Activated naive CD8-positive, alpha-beta T cell treated with anti-CD3 and anti-CD28 coated beads for 36 hours (primary cell): ENCODE measurements at places on chromosomes 3 and 15.

DNA sequence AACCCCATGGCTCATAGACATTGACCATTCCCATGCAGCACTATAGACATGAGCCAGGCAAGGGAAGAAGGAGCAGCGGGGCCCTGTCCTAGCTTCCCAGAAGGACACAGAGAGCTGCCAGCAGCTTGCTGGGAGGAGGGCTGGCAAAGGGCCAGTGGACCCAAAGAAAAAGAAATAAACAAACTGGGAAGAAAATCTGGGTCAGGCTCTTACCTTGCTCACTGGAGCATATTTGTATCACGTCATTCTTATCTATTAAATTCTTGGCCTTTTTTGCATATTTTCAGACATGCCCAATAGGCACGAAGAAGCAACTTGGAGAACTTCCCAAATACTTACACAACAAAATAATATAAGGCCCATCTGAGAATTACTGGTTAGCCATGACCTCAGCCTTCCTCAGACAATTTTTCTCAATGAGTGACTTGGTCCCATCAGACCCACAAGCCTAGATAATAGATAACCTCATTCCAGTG, 28.4 kb downstream of the RASGRP1 start:
- no peak for DNase-seq

GRCh38 chr15:87038404-87038803, 958.7 kb downstream of the AGBL1 start:
- no peak for DNase-seq

- no peak for DNase-seq
Measured at GRCh38 chr15:52790941-52791751, 1.0 kb upstream of the ONECUT1 start.

DNA sequence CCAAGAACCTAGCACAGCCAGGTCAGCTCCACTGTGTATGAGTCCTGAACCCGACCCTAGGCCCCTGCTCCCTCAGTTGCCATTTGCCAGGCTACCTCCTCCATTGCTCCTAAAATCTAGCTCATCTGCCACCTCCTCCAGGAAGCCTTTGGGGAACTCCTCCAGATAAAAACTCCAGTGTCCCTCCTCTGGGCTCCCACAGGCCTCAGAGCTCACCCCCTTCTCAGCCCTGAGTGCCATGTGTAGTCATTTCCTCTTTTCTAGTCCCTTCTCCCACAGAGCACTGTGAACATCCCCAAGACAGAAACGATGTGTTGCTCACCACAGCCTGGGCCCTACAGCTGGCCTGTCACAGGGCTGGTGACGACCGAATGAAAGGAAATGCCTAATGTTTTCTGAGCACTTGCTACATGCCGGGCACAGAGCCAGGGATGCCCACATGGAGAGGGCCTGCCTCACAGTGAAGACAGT, 61.0 kb downstream of the IQSEC1 start:
- DNase-seq, result peak; percentile 67

GRCh38 chr15:91751611-91752010, 101.9 kb upstream of the SLCO3A1 start:
- DNase-seq, result no peak

- no peak for DNase-seq
Measured at GRCh38 chr15:75544359-75544758, 34.8 kb downstream of the PTPN9 start.

DNA sequence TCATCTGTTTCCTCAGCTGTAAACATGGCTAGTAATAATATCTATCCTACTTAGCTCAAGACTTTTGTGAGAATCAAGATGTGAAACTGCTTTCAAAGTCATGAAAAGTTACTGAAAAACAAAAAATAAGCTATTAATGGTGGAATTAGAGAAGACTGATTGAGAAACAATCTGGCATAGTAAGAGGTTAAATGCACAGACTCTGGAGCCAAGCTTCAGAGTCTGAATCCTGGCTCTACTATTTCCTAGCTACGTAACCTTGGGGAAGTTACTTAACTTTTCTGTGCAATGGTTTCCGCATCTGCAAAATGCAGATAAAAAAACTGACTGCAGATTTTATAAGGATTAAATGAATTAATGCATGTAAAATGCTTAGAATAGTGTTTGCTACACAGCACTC, 28.8 kb downstream of the LRRFIP2 start:
- no peak for DNase-seq

GRCh38 chr3:56980798-56981390, 79.6 kb upstream of the SPATA12 start:
- peak; percentile 55 for DNase-seq

DNA sequence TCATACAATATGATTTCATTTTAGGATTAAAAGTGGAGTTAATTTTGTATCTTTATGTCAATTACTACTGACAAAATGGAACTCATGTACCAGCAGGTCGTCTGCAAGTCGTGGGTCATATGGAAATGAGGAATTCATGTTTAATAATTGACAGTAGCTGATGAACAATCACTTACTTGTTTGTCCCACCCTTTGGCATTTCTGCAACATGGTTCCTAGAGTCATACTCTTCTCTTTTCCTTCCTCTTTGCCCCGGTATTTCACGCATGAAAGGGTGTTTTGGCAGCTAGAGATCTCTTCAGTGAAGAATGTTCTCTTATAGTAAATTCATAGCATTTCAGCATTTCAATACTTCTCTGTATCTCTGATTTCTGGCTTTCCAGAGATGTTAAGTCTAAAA, 133.3 kb upstream of the SLC24A5 start:
- DNase-seq, result no peak

- DNase-seq, result no peak
Measured at GRCh38 chr3:85572426-85572825, 613.6 kb downstream of the CADM2 start.
